ENCODE measurements at places on chromosomes 12 and 14.

- no peak for DNase-seq
Measured at GRCh38 chr14:64787619-64788018, 83.4 kb downstream of the PLEKHG3 start.

- DNase-seq = no peak
Measured at GRCh38 chr12:111748151-111748672, 18.5 kb upstream of the ALDH2 start.

- no peak for DNase-seq
Measured at GRCh38 chr14:55297611-55298499, 26.6 kb downstream of the FBXO34 start.

DNA sequence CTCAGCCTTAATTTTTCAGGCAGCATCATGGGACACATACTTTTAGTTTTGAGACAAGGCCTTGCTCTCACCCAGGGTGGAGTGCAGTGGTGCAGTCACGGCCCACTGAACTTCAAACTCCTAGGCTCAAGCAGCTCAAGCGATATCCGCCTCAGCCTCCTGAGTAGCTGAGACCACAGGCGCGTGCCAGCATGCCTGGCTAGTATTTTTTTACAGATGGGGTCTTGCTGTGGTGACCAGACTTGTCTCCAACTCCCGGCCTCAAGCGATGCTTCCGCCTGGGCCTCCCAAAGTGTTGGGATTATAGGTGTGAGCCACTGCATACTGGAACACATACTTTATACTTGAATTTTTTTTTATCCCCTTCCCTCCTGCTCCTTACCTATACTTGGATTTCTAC lies 2.8 kb downstream of the RDH5 start:
- DNase-seq = no peak

GRCh38 chr12:29427964-29428363 lies 47.0 kb upstream of the ERGIC2 start:
- no peak for DNase-seq

- DNase-seq = no peak
Measured at GRCh38 chr12:1845427-1845826, 25.1 kb downstream of the LRTM2 start.

GRCh38 chr12:122064780-122065588 lies 13.6 kb upstream of the MLXIP start:
- DNase-seq = no peak

All from stimulated activated CD4-positive, alpha-beta T cell treated with anti-CD3 and anti-CD28 coated beads, TNF-alpha, amount 100 ng/mL, for 48 hours (primary cell).